ENCODE measurements at places on chromosomes 5 and 9.

DNA sequence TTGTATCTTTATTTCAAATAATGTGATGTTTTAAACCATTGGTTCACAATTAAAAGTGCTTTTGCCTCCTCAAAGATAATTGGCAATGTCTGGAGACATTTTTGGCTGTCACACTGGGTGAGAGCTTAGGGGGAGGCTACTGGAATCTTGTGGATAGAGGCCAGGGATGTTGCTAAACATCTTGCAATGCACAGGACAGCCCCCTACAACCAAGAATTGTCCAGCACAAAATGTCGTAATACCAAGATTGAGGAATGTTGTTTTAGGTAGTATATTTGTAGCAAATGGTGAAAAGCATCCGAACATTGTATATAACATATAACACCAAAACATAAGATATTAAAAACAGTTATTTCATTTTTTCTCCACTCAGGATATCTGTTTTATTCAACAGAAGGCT lies 99.8 kb downstream of the SLC44A1 start:
- no peak for DNase-seq

DNA sequence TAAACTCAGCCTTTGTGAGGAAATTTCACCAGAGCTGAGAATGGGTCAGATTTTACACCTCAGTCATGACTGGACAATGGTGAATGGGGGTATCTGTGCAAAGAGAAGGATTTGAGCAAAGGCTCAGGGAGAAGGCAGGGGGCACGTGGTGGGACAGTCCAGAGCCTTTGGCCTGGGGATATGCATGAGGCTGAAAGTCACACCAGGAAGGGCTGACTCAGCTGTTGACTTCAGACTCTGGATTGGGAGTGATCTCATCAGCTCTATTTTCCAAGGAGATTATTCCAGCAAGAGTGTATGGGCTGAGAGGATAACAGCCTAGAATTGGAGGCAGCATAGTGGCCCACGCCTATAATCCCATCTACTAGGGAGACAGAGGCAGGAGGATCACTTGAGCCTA lies 53.6 kb downstream of the SAXO1 start:
- DNase-seq: peak; percentile 42

- peak; percentile 34 for DNase-seq
Measured at GRCh38 chr5:167771571-167771970, 519.9 kb upstream of the WWC1 start.

DNA sequence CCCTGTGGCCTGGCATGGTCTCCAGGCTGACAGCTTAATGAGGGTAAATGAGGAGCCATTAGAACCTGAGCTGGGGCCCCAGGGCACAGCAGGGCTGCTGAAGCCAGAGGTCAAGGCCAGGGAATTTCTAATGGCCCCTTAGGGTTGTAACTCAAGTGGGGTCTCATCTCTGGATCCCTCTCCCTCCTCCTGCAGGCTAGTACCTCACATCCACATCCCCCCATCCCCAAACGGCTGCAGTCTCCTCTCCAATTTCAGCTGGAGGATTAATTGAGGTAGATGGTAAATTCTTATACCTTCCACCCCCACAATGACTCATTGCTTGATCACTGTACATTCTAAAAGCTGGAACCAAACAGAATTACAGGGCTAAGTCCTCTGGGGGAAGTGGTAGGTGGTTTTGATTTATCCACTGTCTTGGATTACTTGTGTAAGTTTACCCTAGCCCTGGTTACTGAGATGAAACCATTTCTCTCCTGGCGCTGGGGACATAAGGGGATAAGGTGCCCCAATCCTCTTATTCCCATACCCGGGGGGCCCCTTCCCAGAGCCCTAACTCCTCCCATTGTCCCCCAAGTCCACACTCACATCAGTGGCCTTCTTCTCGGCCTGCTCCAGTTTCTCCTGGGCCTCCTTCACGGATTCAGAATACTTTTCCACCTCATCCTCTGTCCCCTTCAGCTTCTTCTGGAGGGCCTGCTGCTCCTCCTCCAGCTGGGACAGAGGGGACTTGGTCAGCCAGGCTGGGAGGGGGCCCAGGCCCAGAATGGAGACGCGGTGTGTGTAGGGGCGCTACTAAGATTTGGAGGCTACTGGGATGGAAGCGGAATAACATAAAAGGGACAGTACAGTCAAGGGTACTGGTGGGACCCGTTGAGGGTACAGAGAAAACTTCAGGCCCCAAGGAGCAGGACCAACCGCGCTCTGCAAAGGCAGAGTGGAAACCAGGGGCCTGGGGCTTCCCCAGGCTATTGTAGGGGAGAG lies 875 bp downstream of the TPM2 start:
- peak; percentile 32 for DNase-seq

- DNase-seq: no peak
Measured at GRCh38 chr9:24602693-24603352, 57.1 kb upstream of the IZUMO3 start.

DNA sequence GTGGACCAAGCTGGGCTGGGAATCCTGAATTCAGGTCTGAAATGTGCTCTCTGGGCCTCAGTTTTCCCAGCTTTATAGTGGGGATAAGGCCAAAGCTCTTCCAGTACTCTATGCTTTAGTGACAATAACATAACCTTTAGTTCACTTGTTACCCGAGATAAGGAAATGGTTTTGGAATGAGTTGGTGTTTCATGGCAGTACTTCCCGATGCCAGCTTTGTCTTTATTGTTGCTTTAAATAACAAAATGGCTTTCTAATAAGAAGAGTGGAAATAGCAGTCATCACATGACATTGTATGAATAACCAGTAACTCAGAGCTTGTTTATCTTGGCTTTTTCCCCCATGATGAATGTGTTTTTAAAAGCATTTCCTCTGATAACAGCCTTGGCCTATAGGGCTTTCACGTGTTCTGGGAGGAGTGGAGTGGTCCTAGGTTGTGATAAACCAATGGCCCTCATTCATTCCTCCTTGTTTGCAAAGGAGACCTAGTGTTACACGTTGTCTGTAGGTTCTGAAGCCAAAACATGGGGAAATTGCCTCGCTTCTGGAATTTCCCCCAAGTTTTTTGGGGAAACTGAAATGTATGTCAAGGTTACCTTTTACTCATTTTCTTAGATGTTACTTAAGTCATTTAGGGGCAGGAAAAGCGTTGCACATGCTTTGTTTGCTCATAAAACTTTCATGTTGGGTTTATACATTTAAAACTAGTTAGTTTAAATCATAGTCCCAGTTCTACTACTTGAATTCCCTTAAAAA lies 53.7 kb downstream of the ZNF618 start:
- DNase-seq: no peak

- DNase-seq: no peak
Measured at GRCh38 chr5:66880401-66880800, 284.2 kb downstream of the MAST4 start.

GRCh38 chr5:123035360-123035917 lies 1.1 kb downstream of the PPIC start:
- DNase-seq: peak; percentile 65

All from NCI-H82 (cell line).